ENCODE measurements at places on chromosomes 4 and X.

DNA sequence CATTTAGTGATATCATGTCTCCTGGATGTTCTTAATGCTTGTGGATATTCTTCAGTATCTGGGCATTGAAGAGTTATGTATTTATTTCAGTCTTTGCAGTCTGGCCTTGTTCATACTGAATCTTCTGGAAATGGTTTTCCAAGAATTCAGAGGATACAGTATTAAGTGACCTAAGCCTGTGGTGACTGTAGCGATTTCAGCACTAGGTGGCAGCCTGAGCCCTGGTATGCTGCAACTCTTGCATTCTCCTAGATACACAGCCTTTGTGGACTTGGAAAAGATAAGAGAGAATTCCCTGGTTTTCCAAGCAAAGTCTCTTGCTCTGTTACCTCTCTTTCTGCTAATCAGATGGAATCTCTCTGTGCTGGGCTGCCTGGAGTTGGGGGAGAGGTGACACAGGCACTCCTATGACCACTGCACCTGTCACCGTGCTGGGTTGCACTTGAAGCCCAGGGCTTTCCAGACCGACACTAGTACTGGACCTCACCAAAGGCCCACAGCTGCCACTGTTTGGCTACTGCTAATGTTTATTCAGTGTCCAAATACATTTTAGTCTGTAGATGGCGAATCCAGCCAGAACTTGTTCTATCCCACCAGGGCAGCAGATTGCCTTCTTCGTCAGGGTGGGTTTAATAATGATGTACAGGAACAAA, 19.3 kb upstream of the SPIN2A start:
- DNase-seq = peak; percentile 32

GRCh38 chr4:177237291-177237690, 72.4 kb upstream of the NEIL3 start:
- DNase-seq = no peak

DNA sequence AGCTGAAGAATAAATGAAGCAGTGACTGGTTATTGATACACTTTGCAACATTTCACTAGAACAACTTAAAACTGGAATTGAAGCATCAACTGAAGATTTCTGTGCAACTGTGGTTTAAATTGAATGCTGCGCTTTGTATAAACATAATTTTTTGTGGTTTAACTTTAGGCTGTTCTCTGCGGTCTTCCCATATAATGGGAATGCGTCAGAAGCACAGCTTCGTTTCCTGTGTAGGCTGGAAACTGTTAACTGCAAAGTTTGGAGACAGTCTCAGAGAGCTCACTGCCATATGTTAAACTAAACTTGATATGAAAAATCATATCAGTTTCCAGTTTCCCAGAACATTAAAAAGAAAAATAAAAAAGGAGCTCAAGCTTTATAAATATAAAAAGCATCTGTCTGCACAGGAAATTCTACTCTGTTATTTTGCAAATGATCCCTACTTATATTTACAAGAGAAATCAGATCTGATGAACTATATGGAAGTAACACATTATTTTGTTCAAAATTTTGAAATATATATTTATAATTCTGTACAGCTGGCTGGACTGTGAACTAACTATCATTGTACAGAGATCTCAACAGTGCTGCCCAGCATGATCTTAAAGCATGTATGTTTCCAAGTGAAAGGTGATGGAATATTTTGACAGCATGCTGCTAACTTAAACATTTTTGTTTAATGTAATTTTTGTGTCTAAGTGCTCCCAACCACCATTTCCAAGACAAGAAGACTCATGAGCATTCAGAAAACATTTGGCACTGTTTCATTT, 139.9 kb downstream of the NDST3 start:
- DNase-seq = peak; percentile 90

DNA sequence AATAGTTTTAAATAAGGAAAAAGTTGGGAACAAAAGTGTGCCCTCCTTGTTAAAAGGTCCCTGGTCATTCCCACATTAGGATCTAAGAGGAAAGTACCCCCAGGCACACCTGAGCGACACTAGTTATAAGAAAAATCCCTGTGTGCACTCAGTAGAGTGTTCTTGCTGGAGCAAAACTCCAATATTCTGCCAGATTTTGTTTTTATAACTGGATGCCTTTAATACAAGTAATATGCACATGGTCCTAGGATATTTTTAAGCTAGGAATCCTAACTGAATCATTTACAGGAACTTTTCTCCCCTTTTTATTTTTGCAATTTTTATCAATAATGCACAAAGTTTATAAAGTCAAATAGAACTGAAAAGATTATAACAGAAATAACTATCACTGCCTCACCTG, 68.6 kb downstream of the BEND4 start:
- peak; percentile 52 for DNase-seq

DNA sequence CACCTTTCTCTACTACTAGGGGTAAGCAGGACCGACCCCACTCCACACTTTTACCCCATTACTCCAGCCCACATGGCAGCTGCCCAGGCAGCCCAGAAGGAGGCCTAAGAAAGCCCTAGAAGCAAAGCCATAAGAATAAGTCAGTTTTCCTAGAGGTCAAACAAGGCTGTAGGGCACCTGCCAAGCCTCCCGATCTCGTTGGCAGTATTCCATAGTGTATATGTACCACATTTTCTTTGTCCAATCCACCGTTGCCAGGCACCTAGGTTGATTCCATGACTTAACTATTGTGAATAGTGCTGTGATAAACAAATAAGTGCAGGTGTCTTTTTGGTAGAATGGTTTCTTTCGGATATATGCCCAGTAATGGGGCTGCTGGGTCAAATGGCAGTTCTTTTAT, 54.2 kb downstream of the RHOXF2B start:
- DNase-seq = no peak

DNA sequence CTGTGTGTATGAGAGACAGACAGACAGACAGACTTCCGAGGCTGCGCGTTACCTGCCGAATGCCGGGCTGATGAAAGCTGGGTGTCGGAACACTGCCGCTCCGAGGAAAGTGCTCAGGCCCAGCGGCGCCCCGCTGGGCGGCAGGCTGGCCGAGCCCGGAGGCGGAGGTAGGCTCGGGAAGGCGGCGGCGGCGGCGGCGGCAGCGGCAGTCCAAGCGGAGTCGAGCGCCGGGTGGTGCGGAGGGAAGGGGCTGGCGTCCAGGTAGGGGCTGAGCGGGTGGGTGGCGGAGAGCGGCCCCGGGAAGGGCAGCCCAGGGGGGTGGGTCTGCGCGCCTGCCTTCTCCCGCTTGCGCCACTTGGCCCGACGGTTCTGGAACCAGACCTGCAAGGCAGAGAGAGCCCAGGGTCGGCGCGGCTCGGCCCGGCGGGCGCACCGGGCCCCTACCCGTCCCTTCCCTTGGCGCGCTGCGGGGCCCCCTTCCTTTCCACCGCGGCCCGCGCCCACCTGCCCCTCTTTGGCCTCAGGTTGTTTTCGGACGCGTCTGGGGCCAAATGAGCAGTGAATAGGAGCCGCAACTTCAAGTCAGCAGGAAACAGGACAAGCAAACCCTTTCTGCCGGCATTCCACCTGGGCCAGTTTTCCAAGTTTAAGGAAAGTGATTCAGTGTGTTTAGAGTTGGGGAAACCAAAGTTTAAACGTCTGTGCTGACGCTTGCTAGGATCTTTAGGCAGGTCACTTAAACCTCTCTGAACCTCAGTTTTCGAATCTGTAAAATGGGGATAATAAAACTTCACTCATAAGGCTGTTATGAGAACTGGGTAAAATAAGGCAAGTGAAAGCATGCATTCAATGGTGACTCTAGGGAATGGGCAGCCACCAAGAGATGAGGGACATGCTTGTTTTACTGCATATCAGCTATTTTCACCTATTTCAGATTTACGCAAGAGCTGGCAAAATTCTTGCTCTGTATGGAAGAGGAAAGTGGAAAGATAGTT, 8.4 kb downstream of the ARX start:
- no peak for DNase-seq

DNA sequence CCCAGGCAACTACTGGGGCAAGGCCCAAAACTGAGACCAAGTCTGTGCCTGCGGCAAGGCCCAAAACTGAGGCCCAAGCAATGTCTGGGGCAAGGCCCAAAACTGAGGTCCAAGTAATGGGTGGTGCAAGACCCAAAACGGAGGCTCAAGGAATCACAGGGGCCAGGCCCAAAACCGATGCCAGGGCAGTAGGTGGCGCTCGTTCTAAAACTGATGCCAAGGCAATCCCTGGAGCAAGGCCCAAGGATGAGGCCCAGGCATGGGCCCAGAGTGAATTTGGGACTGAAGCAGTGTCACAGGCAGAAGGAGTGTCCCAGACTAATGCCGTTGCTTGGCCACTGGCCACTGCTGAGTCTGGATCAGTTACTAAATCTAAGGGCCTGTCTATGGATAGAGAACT, 2.7 kb downstream of the GPRASP2 start:
- no peak for DNase-seq

DNA sequence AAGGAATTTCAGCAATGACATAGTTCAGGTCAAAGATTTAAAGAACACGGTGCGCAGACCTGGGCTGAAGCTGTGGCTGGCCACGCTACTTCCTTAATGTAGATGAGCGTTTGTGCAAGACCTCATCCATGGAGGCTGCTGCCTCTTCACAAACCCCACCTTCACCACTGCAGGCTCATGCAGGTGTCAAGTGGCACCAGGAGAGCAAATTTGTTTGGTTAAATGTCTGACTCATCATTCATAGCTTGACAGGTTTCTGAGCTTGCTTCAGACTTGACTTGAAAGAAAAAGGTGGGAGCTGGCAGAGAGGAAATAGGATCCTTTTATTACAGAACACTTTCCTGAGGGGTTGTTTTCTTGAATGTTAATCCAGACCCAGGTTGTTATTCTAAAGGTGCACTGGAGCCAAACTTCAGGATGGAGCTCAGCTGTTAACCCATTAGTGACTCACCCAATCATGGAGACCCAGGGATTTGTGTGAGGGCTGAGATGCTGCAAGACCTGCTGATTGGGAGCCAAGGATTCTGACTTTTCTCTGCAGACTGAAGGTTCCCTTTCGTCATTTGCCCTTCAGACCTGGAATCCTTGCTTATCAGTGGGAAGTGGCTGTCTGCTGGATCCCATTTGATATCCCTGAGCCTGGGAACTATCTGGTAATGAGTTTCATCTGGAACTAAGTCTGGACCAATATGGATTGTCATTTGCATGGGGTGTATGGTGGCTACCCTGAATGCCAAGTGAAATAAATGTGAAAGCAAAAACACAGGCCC, 315.3 kb downstream of the PTTG2 start:
- DNase-seq = no peak

DNA sequence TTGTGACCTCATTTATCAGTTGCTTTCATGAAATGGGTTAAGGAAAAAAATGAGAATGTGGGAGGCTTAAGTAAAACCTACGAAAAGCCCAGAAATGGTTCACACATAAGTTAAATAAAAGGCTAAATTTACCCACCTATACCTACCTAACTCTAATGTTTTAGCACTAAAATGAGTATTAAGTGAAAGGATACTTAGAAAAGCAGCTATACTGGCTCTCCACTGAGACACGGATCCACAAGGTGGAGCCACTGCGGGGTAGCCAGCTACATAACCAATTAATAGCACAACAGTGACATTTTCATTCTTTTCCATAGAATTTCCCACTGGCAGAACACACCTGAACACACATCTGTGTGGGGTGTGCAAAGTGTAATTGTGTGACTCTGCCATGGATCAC, 101.9 kb downstream of the MAML3 start:
- peak; percentile 59 for DNase-seq

- peak; percentile 83 for DNase-seq
These were observed 6.6 kb upstream of the DDX60L start for GRCh38 chr4:168486912-168487281.

DNA sequence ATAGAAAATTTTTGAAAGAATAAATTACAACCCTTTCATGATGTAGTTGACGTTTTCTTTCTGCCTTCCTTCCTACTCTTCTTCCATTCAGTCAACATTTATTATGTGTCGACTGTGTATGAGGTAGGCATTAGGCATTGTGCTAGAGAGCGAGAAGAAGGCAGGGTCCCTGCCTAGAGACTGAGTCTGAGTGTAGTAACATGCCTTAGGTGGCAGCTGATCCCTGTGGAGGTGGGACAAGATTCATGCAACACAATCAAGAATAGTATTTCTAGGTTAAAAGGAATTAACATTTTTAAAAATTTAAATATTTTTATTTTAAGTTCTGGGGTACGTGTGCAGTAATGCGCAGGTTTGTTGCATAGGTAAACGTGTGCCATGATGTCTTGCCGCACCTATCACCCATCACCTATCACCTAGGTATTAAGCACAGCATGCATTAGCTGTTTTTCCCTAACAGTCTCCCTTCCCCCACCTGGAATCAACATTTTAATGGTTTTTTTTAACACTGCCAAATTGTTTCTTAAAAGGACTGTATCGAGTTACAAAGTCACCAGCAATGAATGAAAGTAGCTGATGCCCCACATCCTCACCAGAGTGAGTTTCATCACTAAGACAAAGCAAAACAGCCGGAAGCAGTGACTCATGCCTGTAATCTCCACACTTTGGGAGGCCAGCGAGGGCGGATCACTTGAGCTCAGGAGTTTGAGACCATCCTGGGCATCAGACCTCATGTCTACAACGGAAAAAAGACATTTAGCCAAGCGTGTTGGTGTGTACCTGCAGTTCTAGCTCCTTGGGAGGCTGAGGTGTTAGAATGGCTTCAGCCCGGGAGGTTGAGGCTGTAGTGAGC, 84.0 kb downstream of the WWC2 start:
- DNase-seq = peak; percentile 91

DNA sequence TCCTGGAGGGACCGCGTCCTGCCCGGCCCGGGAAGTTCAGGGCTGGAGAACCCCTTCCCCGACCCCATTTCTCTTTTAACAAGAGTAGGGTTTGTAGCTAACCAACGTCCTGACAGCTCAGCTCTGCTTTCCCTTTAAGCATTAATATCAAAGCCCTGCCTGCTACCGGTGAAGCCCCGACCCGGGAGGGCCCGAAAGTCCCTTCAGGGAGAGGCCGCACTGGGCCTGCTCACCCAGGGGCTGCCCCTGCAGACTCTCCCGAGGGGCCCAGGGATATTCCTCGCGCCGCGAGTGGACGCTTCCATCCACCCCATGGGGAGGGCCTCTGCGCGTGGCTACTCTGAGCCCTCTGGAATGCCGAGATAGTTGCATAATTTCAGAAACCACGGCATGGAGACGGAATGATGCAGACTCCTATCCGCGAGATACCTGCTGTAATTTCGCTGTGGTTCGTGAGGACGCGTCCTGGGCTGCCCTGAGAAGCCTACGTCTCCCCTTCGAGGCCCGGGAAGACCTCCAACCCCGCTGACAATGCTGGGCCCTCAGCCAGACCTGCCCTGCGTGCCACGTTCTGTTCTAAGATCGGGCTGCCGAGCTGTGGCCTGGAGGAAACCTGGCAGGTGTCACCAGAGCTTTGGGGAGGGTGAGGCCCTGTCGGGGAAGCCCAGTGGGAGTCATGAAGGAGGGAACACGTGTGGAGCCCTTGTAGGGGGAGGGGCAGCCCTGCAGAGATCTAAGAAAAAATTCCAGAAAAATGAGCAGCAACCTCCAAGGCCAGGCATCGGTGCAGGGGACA, 999 bp upstream of the CTBP1 start:
- DNase-seq = peak; percentile 30

GRCh38 chr4:8205749-8206611, 6.9 kb downstream of the SH3TC1 start:
- no peak for DNase-seq

DNA sequence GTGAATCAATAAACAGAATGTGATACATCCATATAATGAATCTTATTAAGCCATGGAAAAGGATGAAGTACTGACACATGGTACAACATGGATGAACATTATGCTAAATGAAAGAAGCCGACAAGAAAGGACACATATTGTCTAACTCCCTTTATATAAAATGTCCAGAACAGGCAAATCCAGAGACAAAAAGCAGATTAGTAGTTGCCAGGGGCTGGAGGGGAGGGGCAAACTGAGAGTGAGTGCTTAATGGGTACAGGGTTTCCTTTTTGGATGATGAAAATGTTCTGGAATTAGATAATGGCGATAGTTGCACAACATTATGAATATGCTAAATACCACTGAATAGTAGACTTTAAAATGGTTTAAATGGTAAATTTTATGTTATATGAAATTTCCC, 17.4 kb downstream of the ADGRG4 start:
- DNase-seq = no peak
